Left renal pelvis (tissue), 4 donors: ENCODE measurements at places on chromosomes 7 and 10. TPM values are rescaled to one million over a fixed set of nuclear protein-coding genes. Genes with fewer than 3 reads are reported as not detected.

GRCh38 chr7:50812094-50812493 lies 29.4 kb upstream of the GRB10 start:
- no peak for DNase-seq

DNA sequence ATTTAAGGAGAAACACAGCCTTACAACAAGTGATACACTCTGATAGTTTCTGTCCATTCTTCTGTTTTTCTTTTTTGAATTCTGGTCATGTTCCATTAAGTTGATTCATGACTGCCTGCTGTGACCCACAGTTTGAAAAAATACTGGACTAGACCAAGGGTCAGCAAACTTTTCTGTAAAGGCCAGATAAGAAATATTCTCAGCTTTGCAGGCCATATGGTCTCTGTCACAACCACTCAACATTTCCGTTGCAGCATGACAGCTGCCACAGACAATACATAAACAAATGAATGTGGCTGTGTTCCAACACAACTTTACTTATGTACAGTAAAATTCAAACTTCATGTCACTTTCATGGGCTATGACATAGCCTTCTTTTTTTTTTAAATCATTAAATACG lies 156.7 kb downstream of the PLXNA4 start:
- DNase-seq = peak; percentile 63

DNA sequence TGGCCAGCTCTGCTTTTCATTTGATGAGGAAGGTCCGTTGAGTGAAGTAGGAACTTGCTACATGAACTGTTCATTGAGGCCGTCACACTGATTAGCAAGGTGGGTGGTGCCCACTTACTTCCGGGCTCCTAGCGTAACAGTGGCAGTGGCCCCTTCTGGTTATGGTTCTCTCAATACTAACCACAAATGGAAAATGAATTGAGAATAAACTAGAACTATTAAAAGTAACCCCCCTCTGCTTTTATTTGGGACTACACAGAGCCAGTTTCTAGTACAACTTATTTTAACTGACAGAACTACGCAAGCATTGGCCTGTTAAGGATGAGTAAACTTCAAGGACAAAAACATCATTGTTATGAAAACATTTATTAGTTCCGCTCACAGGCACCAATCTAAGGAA lies 519.1 kb downstream of the INHBA start:
- no peak for DNase-seq

- peak; percentile 92 for DNase-seq
Measured at GRCh38 chr10:72297805-72298591, 24.3 kb downstream of the DDIT4 start.

DNA sequence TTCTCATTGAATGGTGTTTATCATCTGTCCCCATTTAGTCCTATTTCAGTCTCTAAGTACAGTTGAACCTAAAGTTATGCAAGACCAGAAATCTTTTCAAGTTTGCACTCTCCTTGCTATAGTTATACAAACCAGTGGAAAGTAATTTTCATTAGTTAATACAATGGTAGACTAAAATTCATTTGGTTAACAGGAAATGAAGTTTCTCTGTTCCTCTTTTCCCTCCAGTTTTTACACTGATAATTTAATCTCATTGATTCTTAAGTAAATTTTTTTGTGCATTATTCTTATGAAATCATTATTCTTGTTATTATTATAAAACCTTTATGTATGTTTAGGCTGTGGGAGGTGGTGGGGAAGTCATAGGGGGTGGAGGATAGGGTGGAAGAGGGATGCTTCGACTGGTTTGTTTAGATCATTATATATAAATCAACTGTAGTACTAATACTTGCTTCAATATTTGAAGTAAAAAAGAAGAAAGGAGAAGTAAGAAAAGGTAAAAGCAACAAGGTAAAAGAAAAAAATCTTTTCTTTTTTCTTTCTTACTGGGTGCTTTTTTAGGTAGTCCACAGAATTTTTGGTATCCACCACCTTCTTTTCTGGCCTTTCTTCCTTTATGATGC lies 104.1 kb downstream of the GPR85 start:
- DNase-seq = no peak

DNA sequence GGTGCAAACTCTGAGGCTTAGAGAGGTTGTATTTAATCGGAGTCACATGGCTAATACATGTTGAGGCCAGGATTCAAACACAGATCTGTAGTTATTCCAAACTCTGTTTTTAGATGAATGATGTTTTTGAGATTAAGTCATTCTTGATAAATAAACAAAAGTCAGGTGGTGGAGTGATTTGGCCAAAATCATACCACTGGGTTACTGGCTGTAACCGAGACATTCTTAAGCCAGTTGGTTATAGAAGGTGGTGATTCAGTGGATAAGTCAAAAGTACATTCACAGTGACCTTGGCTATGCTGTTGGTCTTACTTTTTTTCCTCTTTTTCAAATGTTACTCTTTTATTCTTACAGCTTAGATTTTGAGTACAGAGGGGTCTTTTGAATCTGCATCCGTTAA lies 361.4 kb downstream of the KIF20B start:
- no peak for DNase-seq

GRCh38 chr10:125768219-125768855 lies 7.3 kb downstream of the MMP21 start:
- DNase-seq = peak; percentile 36

- DNase-seq = no peak
Measured at GRCh38 chr10:24822590-24822989, 98.9 kb upstream of the ARHGAP21 start.

- no peak for DNase-seq
Measured at GRCh38 chr7:137017221-137017620, 148.8 kb downstream of the CHRM2 start.

GRCh38 chr7:34751725-34752643 lies 94.0 kb downstream of the NPSR1 start:
- no peak for DNase-seq

DNA sequence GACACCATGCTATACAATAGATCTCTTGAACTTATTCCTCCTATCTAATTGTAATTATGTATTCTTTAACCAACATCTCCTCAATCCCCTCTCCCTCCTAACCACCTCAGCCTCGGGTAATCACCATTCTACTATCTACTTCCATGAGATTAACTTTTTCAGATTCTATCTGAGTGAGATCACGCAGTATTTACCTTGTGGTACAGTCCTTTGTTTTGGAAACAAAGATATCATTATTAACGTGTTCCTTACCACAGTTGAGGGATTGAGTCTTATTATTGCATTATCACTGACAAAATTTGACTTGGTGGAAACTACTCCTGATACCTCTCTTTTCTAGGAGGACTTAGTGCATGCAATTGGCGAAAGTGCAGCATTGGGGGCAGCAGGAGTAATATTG lies 26.0 kb upstream of the HYAL4 start:
- no peak for DNase-seq

GRCh38 chr7:152076324-152076821 lies 50.9 kb downstream of the GALNT11 start:
- no peak for DNase-seq

GRCh38 chr10:113540845-113541548 lies 11.9 kb upstream of the HABP2 start:
- no peak for DNase-seq

DNA sequence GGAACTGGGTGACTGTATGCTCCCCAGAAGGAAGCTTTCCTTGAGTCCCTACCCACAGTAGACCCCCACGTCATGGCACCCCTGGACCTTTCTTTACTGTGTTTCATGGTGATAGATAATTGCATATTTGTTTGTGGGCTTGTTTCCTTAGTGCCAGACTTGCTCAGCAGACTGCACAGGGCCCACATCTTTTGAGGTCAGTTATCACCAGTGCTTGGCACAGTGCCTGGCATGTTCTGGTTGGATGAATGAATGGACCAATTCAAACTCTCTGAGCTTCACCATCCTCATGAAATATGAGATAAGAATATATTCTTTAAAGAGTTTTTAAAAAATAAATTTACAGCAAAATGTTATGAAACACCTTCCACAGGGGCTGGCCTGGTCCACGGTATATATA lies 78.4 kb upstream of the EMX2 start:
- DNase-seq = no peak

- no peak for DNase-seq
Measured at GRCh38 chr7:35736725-35737124, 41.8 kb upstream of the HERPUD2 start.

DNA sequence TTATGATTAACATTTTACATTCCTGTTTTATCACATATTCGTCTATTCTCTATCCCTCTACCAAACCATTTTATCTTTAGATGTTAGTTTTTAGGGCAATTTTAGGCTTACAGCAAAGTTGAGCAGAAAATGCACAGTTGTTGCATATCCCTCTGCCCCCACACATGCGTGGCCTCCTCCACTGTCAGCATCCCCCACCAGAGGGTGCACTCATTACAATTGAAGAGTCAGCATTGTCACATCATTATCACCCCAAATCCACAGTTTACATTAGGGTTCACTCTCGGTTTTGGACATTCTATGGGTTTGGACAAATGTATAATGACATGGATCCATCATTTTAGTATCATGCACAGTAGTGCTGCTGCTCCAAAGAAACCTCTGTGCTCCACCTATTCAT lies 86.4 kb downstream of the WDR37 start:
- DNase-seq = no peak

DNA sequence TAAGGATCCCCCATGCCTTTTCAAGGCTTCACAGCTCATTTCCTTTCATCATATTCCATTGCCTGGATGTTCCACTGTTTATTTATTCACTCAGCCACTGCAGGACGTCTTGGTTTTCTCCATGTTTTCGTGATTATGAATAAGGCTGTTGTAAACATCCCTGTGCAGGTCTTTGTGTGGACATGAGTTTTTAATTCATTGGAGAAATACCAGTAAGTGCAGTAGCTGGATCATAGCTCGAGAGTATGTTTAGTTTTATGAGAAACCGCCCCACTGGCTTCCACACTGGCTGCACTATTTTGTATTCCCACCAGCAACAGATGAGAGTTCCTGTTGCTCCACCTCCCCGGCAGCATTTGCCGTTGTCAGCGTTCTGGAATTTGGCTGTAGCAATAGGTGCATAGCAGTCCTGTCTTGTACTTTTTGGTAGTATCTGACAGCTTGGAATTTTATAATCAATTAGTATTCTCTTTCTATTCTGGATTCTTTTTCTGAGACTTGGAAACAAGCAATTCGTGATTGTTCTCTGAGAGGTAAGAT lies 269.9 kb upstream of the PITRM1 start:
- no peak for DNase-seq

DNA sequence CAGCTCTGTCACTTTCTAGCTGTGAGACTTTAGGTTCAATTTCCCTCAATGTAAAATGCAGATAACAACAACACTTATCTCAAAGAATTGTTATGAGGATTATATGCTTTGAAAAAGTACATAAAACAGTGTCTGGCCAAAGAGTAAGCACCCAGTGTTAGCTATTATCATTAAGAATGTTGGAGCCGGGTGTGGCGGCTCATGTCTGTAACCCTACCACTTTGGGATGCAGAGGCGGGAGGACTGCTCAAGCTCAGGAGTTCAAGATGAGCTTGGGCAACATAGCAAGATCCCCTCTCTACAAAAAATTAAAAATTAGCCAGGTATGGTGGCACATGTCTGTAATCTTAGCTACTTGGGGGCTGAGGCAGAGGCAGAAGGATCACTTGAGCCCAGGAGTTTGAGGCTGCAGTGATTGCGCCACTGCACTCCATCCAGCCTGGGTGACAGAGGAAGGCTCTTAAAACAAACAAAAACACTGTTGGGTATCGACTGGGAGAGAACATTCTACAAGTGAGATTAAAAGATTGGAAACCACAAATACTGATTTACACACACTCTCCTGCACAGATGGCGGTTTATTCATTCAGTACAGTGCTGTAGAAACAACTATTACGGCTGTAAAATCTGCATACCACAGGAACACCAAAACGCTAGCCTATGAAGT lies 107.3 kb downstream of the PROSER2 start:
- no peak for DNase-seq

DNA sequence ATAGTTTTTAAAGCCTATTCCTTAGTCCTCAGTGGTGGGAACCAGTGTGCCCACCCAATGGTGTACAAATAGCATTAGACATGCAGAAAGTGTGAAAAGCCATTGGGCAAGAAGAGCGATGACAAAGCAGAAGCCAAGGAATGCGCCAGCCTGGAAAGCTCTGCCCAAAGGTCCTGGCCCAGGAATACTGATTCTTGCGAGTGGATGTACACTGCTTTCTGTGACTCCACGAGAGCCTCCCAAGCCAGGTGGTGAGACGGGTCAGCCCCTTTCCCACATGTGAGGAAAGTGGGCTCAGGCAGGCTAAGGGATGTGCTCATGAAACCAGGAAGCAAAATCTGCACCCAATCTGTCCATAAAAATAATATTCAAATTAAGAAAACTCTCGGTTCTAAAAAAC lies 106.6 kb downstream of the ADCY1 start:
- no peak for DNase-seq

Gene GPRIN2
- polyA plus RNA-seq = 2.7 TPM

Gene MMD2
- polyA plus RNA-seq = 0.18 TPM

Gene LRRC17
- 126 TPM for polyA plus RNA-seq

Gene SCIN
- polyA plus RNA-seq = 136 TPM

Gene FAM131B
- 4.9 TPM for polyA plus RNA-seq

Gene ZEB1
- 99.7 TPM for polyA plus RNA-seq

Gene HDAC9
- 8.7 TPM for polyA plus RNA-seq

Gene ATG9B
- 3.5 TPM for polyA plus RNA-seq

Gene TMEM140
- 10.9 TPM for polyA plus RNA-seq

Gene SPDYE6
- 2.0 TPM for polyA plus RNA-seq

Gene BTBD16
- polyA plus RNA-seq = 0.08 TPM

Gene GPR141
- 0.22 TPM for polyA plus RNA-seq
